ENCODE measurements at places on chromosomes 1 and 21. TPM values are rescaled to one million over a fixed set of nuclear protein-coding genes. Genes with fewer than 3 reads are reported as not detected.
A peak's percentile ranks its signal among the peaks of the same experiment; 100 is the strongest.

The FCGR3A gene
- not detected for polyA plus RNA-seq

The NR5A2 gene
- 0.11 TPM for polyA plus RNA-seq

The NPHS2 gene
- not detected for polyA plus RNA-seq

The EPHB2 gene
- 4.9 TPM for polyA plus RNA-seq

The KRTAP11-1 gene
- not detected for polyA plus RNA-seq

The OPTC gene
- not detected for polyA plus RNA-seq

The WNT3A gene
- not detected for polyA plus RNA-seq

DNA sequence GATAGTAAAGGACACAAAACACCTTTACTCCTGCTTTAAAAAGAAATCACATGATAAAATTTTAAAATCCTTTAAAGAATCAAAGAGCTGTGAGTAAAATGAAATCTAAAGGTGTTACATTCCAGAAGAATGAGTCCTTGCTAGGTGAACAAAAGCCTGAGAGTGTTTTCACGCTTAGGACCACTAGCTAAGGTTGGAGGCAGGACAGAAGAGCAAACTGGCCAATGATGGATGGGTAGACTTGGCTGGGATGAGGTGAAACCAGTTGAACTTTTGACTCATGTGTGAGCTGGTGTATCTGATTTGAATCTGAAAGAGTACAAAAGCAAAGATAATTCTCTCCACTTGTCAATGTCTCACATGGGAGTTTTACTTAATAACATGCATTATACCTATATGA lies 35.1 kb downstream of the CATSPERE start:
- no peak for DNase-seq

- no peak for DNase-seq
These were observed 82.8 kb downstream of the EXTL2 start for GRCh38 chr1:100811808-100812207.

DNA sequence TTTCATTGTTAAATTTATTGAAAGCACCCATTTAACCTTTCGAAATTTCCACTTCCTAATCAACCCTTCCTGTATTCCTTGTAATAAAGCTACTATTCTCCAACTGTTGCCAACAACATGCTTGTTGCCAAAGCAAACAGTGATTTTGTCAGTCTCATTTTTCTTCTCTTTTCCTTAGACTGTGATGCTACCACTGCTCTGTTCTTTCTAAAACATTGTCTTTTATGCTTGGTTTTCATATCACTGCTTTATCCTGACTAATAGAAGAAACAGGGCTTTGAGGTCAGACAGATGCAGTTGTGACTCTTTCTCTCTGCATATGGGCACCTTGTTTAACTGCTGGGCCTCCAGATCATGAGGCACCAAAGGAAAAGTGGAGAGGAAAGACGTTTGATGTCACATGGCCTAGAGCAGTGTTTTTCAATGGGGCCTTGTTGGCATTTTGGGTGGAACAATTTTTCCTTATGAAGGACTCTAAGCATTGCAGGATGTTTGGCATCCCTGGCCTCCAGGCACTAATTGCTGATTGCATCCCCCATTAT lies 56.1 kb downstream of the HMCN1 start:
- DNase-seq = no peak

DNA sequence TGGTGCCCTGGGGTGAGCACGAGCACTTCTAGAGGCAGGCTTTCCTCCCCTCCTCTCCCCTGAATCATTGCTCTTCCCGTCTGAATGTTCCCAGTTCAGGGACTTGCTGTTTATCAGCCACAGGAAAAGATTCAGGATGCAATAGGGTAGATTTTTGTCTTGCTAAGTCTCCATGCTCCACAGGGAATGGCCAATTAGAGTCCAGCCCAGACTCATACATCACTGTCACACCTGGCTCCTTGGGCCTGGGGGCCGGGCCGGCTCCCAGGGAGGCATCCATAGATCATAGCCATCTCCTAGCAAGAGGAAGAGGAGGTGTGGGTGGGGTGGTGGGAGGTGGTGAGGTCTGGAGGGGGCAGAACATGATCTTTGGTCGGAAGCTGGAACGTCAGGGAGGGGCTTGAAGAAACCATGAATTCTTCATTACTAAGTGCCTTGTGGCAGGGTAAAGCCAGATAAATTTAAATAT lies 83.4 kb downstream of the LRRN2 start:
- DNase-seq = no peak

DNA sequence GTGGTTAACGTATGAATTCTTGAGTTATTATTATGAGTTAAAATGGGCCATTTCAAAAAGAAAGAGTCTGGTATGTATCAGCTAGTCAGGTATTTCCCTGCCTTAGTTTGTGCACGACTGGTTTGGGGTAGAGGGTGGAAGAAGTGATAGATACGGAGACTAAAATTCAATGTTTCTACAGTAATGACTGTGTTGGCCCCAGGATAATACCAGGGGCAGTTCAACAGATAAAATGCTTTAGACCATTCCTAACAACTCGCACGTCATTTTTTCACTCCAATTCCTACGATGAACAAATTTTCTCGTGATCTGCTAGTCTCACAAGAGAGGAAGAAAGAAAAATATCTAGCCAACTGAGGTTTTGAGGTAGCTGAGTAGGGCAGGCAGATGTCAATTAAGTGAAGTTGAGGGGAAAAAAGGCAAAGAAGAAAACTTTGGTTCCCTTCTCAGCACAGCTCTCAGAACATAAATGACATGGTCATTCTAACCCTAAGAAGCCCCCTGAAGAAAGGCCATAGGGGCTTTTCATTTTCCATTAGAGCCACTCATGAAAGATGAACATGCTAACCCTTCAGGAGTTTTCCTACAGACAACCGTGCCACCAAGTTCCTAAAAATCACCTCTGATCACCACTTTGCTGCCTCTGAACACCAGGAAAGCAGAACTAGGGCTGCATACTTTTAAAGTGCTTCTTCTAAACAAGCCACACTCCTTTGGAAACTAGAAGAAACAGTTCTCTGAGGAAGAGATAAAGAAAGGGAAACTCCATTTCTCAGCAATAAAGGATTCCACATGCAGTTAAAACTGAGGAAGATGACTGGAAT lies 5.6 kb downstream of the MCOLN2 start:
- DNase-seq = no peak

GRCh38 chr1:167057241-167057688 lies 32.9 kb downstream of the GPA33 start:
- DNase-seq = no peak

- no peak for DNase-seq
These were observed 33.3 kb downstream of the TMEM51 start for GRCh38 chr1:15186846-15187151.

DNA sequence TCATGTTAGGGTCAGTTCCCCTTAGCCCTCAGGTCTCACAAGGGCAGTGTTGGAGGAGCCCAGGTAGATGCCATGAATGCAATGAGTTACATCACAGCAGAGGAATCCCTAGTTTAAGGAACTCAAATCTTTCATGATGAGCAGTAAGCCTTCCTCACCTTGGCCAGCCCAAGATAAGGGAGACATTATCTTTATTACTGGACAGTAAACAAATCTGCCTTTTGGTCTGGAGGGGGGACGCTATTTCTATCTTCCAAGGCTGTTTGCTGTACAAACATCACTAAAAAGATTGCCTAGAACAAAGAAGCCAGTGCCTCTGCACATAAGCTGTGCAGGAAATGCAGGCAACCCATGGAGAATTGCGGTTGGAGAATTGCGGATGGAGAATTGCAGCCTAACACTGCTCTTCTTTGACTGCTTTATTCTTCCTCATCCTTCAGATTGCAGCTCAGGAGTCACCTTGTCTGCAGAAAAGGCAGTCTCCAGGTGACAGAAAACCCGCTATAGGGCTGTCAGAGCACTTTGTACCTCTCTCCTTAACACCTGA lies 2.3 kb upstream of the CHI3L1 start:
- DNase-seq = no peak

DNA sequence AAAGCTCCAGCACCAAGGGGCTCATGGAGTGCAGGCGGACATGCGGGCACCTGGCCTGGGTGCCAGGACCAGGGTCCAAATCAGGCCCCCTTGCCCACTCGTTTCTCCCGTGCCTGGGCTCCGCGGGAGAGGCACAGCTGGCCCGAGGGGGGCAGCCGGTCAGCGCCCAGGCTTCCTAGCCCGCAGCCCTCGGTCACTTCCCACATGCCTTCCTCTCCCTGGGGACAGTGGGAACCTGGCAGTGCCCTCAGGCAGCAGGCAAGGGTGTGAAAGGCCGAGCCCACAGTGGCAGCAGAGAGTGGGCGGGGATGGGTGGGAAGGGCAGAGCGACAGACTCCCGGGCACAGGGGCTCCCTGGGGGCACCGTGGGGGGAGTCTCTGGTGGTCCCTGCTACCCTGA lies 69.8 kb downstream of the MEGF6 start:
- DNase-seq = no peak

DNA sequence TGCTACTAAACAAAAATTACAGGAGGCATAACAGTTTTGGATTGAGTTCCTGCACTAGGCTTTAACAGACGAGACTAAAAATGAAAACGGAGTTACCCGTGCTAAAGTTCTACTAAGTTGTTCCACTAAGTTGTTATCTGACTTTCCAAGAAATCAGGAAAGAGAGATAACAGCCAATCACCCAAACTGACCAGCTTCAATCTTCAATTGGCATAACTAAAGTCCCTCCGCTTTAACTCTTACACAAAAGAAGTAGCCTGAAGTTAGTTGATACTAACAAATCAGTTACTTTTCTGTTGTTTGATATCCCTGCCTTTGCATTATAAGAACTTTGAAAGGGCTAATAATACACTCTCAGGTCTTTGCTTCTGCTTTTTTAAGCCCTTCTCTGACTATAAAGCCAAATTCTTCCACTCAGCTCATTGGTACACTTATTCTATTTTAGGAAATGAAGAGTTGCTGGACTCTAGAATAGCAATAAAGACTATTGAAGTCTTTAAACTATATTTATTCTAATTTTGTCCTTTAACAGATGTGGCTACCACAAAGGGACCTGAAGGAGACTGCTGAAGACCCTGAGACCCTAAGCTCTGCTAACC lies 61.3 kb downstream of the TESK2 start:
- no peak for DNase-seq

DNA sequence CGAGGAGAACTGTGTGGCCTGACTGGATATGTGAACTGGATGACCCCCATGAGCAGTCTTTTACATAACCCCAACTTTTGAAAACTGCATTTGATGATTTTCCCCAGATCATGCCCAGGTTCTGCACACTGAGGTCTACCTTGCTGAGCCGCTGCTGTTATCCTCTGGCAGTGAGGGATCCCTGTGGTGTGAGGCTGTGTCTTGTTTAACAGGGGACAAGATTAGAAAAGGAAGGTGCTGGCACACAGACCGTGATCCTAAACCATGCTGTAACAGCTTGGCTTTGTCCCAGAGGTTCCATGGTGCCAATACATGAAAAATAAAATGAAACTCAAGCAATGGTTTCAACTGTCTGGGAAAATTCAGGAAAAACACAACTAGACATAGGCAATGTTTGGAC lies 134.2 kb downstream of the ZZZ3 start:
- no peak for DNase-seq

DNA sequence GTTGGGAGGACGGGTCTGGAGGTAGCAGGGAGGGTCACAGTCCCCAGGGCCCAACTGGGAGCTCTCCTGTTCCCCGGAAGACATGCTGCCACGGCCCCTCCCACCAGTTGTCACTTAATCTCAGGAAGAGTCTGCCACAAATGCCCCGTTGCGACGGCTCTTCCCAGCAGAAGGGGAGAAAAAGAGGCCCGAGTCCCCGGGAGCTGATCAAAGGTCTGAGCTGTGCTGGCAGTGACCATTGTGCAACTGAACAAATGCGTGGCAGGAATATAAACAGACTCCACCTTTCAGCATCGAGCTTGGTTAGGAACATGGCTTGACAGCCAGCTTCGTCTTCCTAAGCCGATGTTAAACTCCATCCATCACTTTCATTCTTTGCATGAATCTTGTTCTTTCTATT lies 27.8 kb upstream of the ZBTB21 start:
- DNase-seq = no peak

DNA sequence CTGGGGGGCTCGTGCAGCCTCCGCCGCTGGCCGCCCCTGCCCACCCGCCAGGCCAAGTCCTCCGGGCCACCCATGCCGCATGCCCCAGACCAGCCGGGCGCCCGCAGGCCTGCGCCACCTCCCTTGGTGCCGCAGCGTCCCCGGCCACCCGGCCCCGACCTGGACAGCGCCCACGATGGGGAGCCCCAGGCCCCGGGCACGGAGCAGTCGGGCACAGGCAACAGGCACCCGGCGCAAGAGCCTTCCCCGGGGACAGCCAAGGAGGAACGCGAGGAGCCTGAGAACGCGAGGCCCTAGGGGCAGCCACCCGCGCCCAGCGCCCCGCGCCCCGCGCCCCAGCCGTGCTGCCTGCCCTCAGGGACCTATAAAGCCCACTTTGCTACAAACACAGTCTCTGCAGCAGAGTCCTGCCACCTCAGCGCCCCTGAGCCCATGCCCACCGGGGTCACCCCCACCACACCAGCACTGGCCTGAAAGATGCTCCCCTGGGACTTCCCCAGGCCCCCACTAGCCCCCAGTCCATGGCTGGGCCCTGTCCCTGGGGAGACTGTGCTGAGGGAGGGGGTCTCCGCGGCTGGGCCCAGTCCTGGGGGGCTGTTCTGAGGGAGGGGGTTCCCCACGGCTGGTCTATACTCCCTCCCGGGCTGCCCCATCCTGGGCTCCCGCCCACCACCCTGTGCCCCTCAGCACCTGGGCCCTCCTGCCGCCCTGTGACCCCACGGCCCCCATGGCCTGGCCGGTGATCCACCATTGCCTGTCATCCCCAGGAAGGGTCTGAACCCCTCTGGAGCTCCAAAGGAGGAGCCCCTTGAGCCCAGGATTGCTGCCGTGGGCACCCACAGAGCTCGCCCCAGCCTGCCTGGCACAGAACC lies 8.6 kb downstream of the TNFRSF18 start:
- DNase-seq = no peak

DNA sequence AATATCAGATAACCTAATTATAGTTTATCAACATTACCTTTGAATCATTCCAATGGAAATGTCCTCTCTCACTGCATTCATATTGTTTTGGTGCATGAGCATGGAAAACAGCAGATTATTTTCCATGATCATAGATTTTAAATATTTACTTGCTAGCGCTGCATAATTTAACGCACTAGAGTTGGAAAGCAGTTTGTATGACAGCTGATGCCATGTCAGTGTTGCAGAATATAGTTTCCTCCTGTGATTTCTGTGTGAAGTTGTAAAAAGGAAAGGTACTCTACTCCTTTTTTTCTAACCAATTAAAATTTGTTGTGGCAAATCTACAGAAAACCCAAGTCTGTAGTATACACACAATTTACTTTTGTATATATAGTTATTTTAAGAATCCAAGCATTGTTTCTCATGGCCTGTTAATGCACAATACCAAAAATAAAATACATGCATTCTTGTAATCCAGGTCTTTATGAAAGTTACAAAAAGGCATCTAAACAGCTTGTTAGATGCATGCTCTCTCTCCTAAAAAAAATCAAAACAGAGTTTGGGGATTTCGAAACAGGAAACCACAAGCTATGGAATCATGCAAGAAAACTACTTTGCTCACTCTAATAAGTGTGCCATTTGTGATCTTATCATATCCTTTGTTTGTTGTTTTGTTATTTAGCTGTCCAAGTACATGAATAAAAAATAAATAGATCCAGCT lies 1.9 kb upstream of the ATG4C start:
- DNase-seq = peak; percentile 72

DNA sequence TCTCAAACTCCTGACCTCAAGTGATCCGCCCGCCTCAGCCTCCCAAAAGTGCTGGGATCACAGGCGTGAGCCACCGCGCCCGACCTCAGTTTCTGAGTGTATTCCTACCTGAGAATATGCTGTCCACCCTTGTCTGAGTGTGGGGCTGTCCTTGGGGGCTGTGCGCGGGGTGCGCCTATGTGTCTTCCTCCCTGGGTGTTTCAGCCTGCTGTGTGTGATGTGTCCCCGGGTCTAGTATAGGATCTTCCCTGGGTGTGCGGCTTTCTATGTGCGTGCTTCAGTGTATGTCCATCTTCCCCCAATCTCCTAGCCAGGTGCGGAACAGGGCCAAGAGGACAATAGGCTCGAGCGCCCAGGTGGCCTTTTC lies 8.3 kb upstream of the ID3 start:
- DNase-seq = no peak

Data from BJ (cell line).